ENCODE measurements at places on chromosomes 11 and 22. TPM values are rescaled to one million over a fixed set of nuclear protein-coding genes. Genes with fewer than 3 reads are reported as not detected.

Gene INSC
- 0.08 TPM for total RNA-seq

Gene FAM83F
- total RNA-seq = 0.05 TPM

Gene DEFB131B
- total RNA-seq = not detected

Gene GPR83
- 0.05 TPM for total RNA-seq

Gene ZP1
- total RNA-seq = not detected

Gene OR51B2
- not detected for total RNA-seq

Gene PATE2
- 0.18 TPM for total RNA-seq

Gene CDCA5
- 92.9 TPM for total RNA-seq

Gene MPZL3
- total RNA-seq = 1.0 TPM

Gene KRTAP5-11
- not detected for total RNA-seq

Gene ALG8
- 97.0 TPM for total RNA-seq

Gene FOLR2
- total RNA-seq = not detected

Gene ISX
- not detected for total RNA-seq

Gene IL17REL
- 0.82 TPM for total RNA-seq

Gene KCNJ11
- 0.67 TPM for total RNA-seq

Gene GGTLC3
- not detected for total RNA-seq

Gene CCS
- 55.3 TPM for total RNA-seq

Measured in Panc1 (cell line).